ENCODE measurements at places on chromosomes 1 and 21.

DNA sequence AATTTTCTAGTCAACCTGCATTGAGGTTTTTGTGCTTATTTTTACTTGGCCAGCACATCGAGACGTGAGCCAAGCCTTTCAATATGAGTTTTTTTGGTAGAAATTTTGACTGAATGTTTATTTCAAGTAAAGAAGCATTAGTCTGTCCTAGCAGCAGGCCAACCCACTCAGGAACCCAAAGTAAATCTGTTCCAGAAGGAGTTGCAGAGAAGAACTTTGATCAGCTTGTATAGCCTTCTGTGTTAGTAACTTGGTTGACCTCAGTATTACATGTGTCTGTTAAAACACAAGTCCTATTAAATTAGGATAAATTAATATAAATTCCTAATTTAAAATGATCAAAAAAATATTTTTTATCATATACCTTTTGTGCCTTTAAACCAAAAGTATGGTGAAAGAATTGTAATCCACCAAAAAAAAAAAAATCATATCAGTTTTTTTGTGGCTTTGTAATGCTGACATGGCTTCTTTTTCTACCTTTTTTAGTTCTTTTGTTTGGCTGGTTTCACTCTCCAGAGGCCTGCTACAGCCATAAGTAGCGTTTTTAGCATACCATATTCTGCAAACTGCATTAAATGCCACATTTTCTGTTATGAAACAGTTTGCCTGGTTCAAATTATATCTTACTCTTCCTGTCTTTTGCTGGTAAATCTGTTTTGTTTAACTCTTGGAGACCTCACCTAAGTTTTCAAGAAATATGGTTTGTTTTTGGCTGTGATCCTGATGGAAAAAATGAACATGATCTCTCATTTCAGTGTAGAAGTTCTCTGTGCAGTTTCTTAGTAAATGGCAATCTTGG, 39.5 kb downstream of the ATF6 start:
- DNase-seq, result no peak

DNA sequence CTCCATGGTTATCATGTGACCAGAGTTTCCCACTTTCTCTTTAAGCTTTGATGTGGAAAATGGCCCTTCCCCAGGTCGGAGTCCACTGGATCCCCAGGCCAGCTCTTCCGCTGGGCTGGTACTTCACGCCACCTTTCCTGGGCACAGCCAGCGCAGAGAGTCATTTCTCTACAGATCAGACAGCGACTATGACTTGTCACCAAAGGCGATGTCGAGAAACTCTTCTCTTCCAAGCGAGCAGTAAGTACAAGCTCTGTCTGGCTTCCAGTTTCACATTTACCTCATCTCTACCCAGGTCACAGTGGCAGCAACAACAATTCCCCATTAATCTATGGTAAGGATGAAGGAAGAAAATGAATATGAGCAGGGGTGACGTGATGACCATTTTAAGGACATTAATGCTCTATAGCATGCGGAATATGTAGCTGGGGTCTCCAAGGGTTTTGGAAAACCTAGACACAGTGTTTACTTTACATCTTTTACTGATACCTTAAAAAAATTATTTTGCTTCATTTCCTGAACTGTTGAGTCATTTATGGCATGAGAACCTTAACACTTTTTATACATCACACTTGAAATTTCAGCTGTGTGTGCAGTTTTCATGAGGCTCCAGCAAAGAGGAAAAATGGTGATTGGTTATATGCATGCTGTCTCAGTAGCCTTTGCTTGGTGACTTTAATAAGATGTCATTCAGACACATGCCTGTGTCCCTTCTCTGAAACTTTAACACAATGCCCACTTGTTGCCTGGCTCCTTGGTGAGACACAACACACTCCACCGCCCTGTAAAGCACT, 286.3 kb upstream of the SGIP1 start:
- peak; percentile 8 for DNase-seq

DNA sequence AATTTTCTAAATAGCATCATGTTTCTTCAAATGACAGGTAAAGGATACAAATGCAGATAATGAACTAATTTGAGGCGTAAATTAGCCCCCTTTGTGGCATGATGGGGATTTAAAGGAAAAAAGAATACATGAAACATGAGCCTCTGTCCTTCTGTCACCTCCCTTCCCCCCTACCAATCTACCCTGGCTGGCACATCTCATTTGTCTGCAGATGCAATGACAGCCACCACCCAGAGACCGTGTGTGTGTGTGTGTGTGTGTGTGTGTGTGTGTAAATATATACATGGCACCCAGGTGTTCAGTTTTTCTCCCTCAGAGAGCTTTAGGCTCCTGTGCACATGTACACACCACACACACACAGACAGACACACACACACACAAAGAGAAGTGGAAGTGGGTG, 451.1 kb downstream of the RWDD3 start:
- DNase-seq, result no peak

GRCh38 chr21:40972151-40972550, 125.2 kb upstream of the DSCAM start:
- no peak for DNase-seq

DNA sequence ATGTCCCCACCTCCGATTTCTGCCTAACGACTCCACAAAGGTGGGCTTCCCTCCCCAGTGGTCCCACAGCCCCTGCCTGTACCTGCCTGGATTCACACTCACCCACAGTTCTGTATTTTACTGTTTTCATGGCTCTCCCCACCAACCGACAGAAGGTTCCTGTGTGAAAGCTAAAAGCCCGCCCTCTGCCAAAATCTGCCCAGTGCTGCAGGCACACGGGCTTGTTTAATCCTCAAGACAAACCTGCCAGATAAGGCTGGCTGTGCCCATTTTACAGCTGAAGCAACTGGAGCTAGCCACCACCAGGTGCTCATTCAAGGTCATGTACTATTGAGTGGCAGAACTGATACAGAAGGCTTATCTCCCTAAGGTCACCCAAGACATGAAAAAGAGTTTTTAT, 114.5 kb downstream of the HIVEP3 start:
- DNase-seq, result no peak

- DNase-seq, result no peak
Measured at GRCh38 chr1:112418099-112418892, 22.3 kb downstream of the CTTNBP2NL start.
